ENCODE measurements at places on chromosomes 2 and 18. TPM values are rescaled to one million over a fixed set of nuclear protein-coding genes. Genes with fewer than 3 reads are reported as not detected.

DNA sequence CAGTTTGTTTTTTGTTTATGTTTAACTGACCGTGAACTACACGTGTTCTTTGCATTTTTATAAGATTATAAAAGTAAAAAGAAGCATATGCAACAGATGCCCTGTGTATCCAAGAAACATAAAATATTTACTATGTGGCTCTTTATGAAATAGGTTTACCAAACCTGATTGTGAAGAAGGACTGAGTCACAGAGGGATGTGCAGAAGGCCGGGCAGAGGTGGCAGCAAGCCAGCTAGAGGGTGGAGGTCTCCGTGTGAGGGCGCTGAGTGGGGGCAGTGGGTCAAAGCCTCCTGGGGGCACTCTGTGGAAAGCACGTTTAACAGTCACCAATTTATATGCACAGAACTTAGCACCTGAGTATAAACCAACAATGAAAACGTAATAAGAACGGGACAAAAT lies 97.2 kb downstream of the TMEM18 start:
- DNase-seq = no peak

- no peak for DNase-seq
These were observed 1.8 kb downstream of the RNPEPL1 start for GRCh38 chr2:240569998-240570530.

Gene CD226
- total RNA-seq = 1.8 TPM

DNA sequence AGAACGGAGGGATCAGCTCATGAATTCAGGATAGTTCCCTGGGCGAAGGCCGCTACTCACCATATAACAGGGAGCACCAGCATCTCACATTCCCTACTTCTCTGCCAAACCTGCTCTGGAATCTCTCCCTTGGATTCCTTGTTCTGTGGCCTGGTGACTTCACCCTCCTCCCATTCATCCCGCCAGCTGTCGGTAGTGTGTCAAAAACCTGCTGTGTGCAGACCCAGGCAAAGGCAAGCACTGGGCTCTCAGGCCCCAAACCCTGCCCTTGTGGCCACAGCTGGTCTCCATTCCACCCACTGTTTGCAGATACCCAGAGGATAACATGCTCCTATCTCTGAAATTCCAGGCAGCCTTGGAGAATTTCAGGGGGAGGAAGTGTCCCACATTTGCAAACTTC lies 151.6 kb downstream of the CAPN13 start:
- DNase-seq = no peak

Gene TNS1
- total RNA-seq = 577 TPM

DNA sequence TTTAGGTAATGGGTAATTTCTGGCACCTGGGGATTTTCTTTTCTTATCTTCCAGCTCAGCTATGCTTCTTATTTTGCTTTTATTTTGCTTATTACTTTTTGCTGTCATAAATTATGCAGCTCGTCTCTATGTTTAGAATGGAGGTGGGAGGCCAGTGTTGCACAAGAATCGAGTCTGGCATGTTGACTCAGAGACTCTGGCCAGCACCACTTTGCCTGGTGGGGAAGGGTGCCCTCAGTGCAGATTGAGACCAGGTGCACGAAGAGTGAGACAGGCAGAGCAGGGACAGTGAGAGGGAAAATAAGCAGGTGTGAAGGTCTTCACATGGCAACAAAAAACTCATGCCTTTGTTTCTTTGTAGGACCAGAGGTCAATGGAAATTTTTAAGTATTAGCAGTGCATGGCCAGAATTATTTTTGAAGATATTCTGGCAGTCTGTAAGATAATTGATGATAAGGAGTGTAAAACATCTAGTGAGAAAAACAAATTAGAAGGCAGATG lies 59.2 kb upstream of the SLC5A7 start:
- DNase-seq = no peak

GRCh38 chr2:126659562-126660467 lies 3.9 kb downstream of the GYPC start:
- no peak for DNase-seq

- no peak for DNase-seq
These were observed 1.7 kb downstream of the ERFE start for GRCh38 chr2:238160206-238161129.

GRCh38 chr18:5238371-5238976 lies 41.4 kb upstream of the AKAIN1 start:
- no peak for DNase-seq

DNA sequence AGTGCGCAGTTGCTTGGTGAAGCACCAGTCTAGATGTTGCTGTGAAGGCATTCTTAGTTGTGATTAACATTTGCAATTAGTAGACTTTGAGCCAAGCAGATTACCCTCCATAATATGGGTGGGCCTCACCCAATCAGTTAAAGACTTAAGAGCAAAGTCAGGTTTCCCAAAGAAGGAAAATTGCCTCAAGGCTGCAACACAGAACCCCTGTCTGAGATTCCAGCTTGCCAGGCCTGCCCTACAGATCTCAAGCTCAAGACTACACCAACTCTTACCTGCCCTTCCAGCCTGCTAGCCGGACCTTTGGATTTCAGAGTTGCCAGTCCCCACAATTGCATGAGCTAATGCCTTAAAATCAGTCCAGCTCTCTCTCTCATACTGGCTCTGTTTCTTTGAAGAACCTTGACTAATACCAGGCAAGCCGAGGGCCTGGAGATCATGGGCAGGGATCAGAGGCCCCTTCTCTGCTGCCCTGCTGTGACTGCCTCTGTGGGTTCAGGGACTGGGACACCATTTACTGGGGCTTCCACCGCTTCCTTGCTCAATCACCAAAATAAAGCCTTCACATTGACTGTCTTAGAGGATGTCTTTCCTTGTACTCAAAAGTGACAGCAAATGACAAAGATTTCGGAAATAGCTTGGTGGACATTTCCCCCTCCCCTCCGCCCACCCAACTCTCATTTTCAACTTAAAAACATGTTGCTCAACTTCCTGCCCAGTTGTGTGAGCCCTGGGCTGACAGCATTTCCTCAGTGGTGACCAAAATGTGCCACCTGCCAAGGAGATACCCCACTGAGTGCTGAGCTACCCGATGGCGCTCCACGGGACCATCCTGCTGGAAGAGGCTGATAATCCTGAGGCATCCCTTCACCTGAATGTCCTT lies 86.7 kb downstream of the GALNT14 start:
- DNase-seq = no peak

- DNase-seq = no peak
These were observed 379.8 kb upstream of the FANCL start for GRCh38 chr2:58620896-58621295.

DNA sequence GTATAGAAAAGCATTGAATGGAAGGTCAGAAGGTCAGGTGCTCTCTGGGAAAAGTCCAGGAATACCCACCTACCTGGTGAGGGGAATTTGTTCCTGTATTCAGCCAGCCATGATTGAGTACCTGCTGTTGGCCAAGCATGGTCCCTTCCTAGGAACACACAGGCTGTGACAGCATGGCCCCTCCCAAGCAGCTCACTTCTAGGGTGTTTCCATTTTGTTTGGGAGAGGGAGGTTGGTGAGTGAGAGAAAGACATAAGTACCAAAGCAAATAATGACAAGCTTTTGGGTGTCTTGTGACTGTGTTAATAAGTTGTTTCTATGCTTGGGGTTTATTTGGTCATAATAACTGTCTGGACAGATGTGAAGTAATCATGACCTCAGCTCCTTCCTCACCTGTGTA lies 46.3 kb downstream of the CABLES1 start:
- DNase-seq = no peak

DNA sequence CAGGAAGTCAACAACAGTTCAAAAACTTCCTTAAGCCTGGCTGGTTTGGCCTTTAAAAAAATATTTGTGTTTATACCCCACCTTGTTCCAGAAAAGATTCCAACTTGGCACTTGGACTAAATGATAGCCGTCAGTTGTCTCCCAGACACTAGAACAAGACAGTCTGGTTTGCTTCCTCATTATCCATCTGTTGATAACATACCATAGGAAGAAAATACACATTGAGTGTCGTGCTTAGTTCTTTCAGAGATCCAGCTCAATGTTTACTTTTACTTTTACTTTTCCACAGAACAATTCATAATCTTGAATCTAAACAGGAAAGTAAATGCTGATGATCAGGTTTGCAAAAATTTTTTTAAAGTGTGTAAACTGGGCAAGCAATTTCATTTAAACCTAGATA lies 2.4 kb upstream of the VPS54 start:
- no peak for DNase-seq

GRCh38 chr2:160279813-160280465 lies 79.9 kb upstream of the ITGB6 start:
- no peak for DNase-seq

DNA sequence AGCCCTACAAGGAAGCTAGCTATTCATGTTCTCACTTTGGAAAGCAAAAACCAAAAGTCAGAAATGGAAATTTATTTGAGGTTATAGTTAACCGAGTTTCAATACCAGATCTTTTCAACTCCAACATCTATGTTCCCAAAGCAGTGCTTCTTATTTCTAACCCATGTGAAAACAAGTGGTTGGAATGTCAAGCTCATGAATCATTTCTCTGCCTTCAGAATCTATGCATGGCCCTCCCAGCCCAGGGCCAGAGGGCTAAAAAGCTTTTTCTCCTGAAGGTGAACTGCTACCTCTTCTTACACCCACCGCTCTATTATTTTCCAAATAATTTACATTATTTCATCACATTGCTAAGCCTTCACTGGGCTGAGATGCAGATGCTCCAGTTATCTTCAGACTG lies 158.4 kb downstream of the SP3 start:
- DNase-seq = no peak

- peak; percentile 54 for DNase-seq
These were observed 211.1 kb downstream of the ALPK2 start for GRCh38 chr18:58417752-58418151.

DNA sequence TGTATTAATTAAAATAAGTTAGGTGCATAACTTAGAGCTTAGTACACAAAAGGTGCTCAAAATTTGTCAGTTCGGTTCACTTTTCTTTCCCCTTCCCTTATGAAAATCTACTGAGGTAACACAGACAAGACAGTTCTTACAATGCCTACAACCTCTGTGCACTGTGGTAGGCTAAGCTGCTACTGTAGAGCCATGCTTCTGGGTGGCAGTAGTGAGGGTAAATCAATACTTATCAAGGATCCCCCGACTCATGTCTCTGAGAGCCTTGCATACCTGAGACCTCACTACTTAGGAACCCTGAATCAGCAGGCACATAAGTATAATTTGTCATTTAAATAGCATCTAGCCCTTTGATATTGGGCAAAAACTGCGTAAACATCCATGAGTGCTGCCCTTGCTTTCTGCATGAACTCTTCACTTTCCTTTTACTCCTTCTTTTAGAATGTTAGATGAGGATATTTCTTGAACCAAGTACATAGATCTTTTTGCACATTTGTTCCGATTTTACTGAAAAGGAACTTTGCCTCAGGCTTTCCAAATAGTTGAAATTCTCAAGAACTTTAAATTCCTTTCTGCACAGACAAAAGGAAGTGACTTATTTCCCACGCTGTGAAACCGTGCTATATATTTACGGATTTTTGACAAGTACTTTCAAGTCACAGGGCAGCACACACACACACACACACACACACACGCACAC lies 234.4 kb downstream of the TRIB2 start:
- no peak for DNase-seq

Gene PCBP1
- total RNA-seq = 210 TPM

Gene HSBP1L1
- 24.6 TPM for total RNA-seq

GRCh38 chr18:44342162-44342561 lies 338.5 kb upstream of the SETBP1 start:
- no peak for DNase-seq

DNA sequence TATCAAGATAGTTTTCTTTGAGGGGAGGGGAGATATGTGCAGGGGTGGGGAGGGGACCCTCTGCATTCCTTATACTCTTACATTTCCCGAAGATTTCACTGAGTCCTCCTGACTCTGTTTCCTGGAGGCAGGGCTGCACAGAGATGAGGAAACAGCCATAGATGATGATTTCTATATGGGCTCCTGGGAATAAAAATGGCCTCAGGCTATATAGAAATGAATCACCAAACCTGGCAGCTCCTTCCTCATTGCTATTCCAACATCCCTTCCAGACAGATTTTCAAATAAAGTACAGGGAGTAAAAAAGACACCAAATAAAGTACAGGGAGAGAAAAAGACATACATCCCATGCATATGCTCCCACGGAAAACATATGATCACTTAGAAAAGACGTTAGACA lies 474.8 kb upstream of the RAB6C start:
- DNase-seq = no peak

GRCh38 chr18:55875371-55875901 lies 287.4 kb upstream of the TCF4 start:
- DNase-seq = no peak

Gene EML6
- 2.3 TPM for total RNA-seq

Gene RGPD3
- 0.80 TPM for total RNA-seq

GRCh38 chr2:241031436-241032165 lies 33.2 kb downstream of the SNED1 start:
- DNase-seq = no peak

DNA sequence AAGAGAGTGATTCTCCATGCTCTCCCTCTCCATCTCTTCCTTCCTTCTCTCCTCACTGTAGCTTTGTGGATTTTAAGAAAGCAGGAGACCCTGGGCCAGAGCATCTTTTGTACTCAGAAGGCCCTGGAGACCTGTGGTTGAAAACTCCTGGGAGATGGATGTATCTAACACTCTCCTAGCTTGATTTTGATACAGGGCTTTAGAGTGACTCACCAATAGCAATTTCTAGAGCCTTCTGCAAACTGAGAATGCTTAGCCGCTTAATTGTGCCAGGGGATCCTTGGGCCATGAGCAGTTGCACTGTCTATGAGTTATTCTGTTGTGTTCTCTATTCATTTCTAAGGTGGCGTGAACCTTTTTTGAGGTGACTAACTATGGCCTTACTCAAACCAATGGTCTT lies 17.7 kb downstream of the HOXD1 start:
- DNase-seq = no peak

GRCh38 chr2:55047677-55048299 lies 2.5 kb downstream of the RTN4 start:
- DNase-seq = no peak

Gene LNPK
- total RNA-seq = 20.0 TPM

DNA sequence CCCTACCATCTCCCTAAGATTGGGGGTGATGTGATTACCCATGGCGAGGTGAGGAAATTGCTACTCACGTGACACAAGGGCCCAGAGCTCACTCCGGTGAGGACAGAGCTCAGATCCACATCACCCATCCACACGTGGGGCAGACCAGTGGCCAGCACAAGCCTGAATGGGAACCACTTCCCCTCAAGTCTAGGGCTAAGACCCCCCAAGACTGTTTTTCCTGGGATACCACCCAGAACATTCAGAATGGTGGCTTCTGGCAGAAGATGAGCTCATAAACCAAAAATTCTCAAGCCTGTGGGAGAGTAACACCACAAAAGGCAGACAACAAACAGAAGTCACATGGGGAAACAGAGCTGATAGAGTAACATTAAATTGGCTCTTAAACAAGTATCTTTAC lies 321.4 kb downstream of the ALK start:
- no peak for DNase-seq

GRCh38 chr2:70201225-70201768 lies 10.5 kb upstream of the C2orf42 start:
- DNase-seq = no peak

GRCh38 chr2:95296011-95296410 lies 1.1 kb upstream of the KCNIP3 start:
- DNase-seq = no peak

GRCh38 chr18:59923539-59924196 lies 23.9 kb downstream of the PMAIP1 start:
- no peak for DNase-seq

Gene CASP8
- 18.2 TPM for total RNA-seq

- no peak for DNase-seq
These were observed 25.9 kb upstream of the TMBIM1 start for GRCh38 chr2:218318241-218318640.

All from breast epithelium (tissue), 4 donors.